ENCODE measurements at places on chromosomes 11 and 22.

GRCh38 chr11:43489869-43490465, 131.2 kb downstream of the TTC17 start:
- no peak for DNase-seq

GRCh38 chr11:14554959-14555358, 34.8 kb upstream of the PSMA1 start:
- DNase-seq: no peak

DNA sequence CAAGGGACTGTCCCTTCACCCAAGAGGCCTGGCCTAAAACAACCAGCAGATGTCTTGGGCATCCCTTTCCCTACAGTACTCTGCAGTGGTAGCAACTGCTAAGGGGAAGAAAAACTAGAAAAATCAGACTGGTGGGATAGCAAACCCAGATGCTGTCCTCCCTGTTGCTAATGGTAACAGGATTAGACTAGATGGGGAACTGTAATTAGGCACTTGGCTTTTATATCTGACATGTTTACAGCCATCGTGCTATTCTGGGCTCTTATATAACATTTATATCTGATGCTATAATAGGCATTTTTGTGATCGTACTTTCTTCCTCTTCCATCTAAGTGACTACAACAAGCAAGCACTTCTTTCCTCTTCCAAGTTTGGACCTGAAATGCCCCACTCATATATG, 316.7 kb downstream of the DLG2 start:
- no peak for DNase-seq

DNA sequence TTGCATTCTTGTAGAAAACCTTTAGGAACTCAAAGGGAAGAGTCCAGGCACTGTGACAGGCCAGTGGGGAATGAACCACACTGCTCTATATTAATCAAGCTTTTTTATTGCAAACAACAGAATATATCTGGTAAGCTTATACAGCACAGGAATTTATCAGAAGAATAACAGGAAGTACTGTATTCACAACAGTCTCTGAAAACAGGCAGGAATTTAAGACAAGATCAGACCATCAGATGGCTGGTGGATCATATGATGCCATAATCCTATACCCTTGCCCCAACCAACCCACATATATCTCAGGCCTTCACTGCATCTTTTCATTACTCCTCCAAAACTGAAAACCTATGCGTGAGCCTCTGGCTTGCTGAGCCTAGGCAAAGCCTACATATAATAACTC, 1.0 kb upstream of the HTATIP2 start:
- no peak for DNase-seq

DNA sequence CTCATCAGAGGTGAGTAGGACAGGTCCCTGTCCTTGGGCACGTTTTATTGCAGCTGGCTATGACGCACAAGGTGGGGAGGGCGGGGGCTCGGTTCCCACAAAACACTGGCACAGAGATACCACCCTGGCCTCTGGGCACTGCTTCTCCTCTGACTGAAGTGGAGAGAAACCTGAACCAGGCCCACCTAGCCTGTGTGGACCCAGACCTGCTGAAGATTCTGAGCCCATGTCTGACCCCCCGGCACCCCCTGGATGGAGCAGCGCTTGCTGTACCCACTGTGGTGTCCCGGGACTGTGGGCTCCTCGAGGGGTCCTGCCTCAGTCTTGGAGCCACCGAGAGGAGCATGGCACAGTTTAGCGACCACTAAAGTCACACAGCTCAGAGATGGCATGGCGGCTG, 72.6 kb downstream of the PARVB start:
- DNase-seq: no peak

- no peak for DNase-seq
These were observed 94.8 kb upstream of the TBCEL start for GRCh38 chr11:120929090-120929489.

- no peak for DNase-seq
These were observed 161.4 kb downstream of the METTL15 start for GRCh38 chr11:28269586-28269985.

DNA sequence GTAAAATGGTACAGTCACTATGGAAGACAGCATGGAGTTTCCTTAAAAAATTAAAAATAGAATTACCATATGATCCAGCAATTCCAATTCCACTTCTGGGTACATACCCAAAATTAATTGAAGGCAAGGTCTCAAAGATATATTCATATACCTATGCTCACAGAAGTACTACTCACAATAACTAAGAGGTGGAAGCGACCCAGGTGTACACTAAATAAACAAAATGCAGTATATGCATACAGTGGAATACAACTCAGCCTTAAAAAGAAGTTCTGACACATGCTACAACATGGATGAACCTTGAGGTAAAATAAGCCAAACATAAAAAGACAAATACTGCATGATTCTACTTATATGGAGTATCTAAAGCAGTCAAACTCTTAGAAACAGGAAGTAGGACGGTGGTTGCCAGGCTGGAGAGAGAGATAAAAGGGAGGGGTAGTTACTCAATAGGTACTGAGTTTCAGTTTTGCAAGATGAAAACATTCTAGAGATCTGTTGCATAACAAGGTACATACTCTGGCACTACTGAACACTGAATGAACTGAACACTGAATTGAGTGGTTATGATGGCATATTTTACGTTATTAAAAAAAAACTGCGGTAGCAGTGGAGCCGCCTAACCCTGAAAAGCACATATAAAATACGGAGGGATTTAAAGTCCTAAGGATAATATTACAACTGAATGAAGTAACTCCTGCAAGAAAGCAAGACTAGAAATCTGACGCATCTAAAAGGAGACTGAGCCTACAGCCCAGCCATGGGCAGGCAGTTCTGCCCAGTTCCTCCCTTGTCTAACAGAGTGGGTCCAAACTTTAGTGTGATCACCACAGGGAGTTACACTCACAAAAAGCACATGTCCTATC, 12.8 kb downstream of the DGCR2 start:
- DNase-seq: no peak

GRCh38 chr22:26894766-26895485, 237.5 kb downstream of the MIAT start:
- DNase-seq: peak; percentile 65

- no peak for DNase-seq
These were observed 39.3 kb downstream of the DUSP8 start for GRCh38 chr11:1532606-1533341.

- no peak for DNase-seq
These were observed 6.5 kb downstream of the OOSP1 start for GRCh38 chr11:59944720-59945119.

DNA sequence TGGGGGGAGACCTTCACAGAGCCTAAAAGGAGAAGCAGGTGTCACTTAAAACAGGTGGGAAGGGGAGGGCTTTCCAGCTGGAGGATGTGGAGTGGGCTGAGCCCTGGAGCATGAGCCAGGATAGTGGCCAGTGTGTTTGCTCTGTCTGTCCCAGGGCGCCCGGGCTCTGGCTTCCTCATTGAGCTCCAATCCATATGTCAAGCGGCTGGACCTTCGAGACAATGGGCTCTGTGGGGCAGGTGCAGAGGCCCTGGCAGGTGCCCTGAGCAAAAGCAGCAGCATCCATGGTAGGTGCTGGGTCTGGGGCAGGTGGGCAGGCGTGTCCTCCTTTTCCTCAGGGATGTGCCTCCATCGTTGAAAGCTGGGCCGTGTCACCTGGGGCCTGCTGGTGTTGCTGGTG, 2.0 kb downstream of the LRRC74B start:
- DNase-seq: no peak

- no peak for DNase-seq
These were observed 412.3 kb downstream of the BRD1 start for GRCh38 chr22:49415151-49415951.

DNA sequence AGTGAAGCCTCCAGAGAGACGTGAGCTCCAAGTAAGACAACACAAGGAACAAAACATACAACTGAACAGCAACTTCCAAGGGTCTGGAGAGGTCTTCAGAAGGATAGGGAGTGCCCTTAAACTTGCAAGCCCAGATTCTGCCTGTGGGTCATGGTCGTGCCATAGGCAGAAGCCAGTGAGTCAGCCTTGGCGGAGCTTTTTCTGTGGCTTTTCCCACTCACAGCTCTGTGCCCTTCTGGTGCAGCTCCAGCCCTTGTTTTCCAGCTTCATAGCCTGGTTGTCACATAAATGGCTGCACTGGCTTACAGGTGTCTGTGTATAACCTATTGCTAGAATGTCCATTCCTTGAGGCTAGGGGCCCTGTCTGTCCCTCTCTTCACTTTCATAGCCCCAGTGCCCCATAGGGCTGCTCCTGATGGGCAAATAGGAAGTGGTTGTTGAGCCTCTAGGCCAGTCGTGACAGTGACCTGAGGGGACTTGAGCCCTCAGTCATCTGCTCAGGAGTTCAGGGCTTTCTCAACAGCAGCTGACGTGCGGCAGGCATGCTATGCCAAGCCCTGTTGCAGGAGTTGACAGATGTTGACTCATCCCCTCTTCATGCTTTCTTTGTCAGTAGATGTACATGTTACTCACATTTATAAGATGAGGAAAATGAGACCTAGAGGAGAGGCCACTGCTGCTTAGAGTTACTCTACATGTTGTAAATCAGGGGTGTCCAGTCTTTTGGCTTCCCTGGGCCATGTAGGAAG, 7.4 kb downstream of the MED15 start:
- no peak for DNase-seq
